ENCODE measurements at places on chromosomes 12 and 14.

GRCh38 chr12:108789546-108789945, 58.2 kb upstream of the CORO1C start:
- DNase-seq: no peak

- DNase-seq: no peak
Observed at GRCh38 chr12:132326646-132327045, 2.7 kb downstream of the GALNT9 start.

- no peak for DNase-seq
Observed at GRCh38 chr14:86510491-86510890, 980.5 kb downstream of the FLRT2 start.

GRCh38 chr14:50085570-50086320, 30.6 kb downstream of the VCPKMT start:
- DNase-seq: peak; percentile 79

All from OCI-LY7 (cell line).